ENCODE measurements at places on chromosomes 11 and 22.

- no peak for DNase-seq
Observed at GRCh38 chr11:31875866-31876560, 64.9 kb upstream of the PAX6 start.

- DNase-seq = no peak
Observed at GRCh38 chr11:2097356-2097997, 41.7 kb downstream of the IGF2 start.

GRCh38 chr22:38614332-38615063, 41.7 kb downstream of the FAM227A start:
- no peak for DNase-seq

GRCh38 chr22:42366806-42367581, 65.2 kb downstream of the NFAM1 start:
- no peak for DNase-seq

DNA sequence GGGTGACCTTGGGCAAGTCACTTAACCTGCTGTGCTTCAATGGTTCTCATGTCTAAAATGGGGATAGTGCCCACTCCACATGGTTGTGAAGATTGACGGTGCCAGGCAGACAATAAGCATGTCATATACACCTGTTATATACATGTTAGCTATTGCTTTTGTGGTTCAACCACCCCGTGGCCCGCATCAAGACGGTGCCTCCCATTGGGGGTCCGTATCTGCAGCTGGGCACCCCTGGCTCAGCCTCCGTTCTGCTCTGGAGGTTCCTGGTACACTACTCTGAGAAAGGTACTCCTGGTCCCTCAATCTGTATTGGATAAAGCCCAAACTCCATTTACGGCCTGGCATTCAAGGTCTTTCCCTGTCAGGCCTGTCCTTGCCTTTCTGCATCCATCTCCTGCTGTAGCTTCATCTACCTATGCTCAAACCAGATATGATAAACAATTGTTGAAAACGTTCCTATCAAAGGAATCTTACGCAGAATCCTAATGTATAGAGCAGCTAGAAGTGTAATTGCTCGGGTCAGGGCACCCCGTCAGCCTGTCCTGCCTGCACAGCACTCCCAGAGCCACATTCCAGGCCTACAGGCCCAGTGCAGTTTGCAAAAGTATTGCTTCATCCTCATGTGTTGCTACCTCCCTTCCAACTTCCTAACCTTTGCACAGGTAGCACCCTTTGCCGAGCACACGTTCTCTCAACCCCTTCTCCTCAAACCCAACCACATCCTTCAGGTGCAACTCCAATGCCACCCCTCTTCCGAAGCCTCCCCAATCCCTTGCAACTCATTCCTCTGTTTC, 194.9 kb downstream of the BCR start:
- no peak for DNase-seq

DNA sequence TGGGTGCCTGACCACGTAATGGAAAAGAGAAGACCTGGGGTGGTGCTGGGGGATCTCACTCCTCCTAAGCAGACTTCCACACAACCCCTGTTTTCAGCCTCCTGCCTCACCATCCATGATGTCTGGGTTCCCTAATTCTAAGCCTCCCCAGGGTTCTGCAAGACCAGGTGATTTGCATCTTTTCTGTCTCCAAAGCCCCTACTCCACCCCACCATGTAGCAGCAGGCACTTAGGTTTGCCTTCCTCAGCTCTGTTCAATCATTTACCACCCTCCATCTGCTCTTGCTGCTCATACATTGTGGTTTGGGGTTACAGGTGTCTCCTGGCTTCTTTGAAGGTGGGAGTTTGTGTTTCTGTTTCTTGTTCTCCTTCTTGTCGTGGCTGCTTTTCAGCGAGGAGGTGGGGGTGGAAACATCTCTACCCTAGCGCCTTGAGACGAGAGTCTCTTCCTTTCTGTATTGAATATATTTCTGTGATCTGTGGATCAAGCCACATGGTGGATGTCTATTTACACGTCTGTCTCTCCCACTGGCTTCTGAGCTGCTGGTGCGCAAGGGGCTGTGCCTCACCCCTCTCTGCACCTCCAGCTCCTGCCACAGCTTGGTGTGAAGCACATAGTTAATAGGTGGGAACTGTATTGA, 6.6 kb upstream of the SSTR3 start:
- no peak for DNase-seq

- DNase-seq = no peak
Observed at GRCh38 chr11:71962428-71963038, 33.7 kb downstream of the RNF121 start.

GRCh38 chr22:36321797-36322601, 65.8 kb downstream of the MYH9 start:
- no peak for DNase-seq

DNA sequence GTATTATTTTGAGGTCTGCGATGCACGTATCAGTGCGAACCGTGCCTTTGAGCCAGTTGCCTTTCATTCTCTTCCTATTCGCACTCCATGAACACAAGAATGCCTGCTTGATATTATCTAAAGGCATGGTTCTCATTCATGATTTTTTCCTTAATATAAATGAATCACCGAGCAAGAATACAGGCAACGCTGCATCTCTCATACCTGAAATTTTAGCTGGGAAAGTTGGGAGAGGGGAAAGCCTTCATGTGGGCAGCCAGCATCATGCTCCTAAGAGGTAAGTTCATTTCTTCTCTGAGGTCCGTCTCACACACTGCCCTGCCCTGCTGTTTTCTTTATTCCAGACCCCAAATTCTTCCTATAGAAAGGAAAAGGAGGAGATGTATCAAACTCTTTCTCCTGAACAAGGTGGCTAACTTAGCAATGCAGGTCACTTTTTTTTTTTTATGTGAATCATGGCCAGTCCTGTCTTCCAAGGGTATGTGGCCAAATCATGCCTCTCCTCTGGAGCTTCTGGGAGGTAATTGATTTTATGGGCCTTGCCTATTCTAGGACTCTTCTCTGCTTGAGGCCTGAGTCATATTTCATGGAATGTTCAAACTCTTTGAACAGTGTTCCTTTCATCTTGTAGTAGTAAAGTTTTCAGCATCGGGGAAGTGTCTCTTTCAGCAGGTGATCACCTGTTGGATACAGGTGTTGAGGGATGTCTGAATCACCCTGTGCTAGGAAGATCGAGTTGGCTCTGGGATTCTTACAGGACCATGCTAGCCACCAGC, 3.2 kb downstream of the GLB1L2 start:
- no peak for DNase-seq

DNA sequence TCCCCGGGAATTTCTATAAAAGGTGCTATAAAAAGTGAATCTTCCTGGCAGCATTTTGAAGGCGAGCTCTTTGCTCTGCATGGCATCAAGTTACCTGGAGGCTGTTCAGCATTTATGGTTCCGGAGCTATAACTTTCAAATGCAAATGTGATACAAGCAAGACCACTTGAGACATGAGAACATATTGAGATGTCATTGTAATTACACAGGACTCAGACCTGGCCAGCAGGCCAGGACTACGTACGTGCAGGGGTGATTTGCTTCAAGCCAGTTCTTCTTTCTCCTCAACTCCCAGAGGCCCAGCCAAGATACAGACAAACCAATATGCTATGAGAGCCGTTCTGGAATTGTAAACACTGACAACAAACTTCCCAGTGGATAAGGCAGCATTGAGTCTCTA, 227.4 kb upstream of the FAT3 start:
- no peak for DNase-seq
